ENCODE measurements at places on chromosomes 5 and 9. TPM values are rescaled to one million over a fixed set of nuclear protein-coding genes. Genes with fewer than 3 reads are reported as not detected.

The C5orf58 gene
- total RNA-seq, result 1.0 TPM

The CXCL14 gene
- 0.49 TPM for total RNA-seq

- DNase-seq, result no peak
Observed at GRCh38 chr5:23655674-23656073, 148.3 kb downstream of the PRDM9 start.

GRCh38 chr5:177432143-177432838 is 5.8 kb downstream of the GRK6 start:
- peak; percentile 64 for DNase-seq

- DNase-seq, result no peak
Observed at GRCh38 chr5:73821003-73821402, 195.0 kb downstream of the ARHGEF28 start.

DNA sequence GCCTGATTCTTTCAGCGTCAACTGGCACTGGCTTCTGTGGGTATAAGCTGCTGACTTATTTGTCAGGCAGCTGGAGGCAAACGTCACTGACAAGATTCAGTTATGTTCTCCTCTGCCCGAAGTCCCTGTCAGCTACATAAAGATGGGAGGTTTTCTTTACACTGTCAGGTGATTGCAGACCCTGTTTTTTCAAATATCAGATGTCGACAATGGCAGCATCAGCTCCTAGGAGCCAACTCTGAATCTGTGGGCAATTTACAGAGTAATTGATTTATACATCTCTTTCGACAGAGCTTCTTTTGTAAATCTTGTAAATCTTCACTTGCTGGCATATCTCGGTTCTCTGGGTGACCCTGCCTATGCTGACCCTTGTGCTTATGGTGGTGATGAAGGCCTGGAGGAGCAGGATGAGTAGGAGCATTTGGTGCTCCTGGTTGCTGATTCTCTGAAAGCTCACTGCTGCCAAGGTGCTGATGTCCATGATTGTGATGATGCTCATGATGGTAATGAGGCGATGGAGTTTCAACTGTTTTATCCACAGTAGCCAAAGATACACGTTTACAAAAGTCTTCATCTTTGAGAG is 10.9 kb downstream of the SELENOP start:
- no peak for DNase-seq

GRCh38 chr9:20376731-20377375 is 245.4 kb downstream of the MLLT3 start:
- no peak for DNase-seq

DNA sequence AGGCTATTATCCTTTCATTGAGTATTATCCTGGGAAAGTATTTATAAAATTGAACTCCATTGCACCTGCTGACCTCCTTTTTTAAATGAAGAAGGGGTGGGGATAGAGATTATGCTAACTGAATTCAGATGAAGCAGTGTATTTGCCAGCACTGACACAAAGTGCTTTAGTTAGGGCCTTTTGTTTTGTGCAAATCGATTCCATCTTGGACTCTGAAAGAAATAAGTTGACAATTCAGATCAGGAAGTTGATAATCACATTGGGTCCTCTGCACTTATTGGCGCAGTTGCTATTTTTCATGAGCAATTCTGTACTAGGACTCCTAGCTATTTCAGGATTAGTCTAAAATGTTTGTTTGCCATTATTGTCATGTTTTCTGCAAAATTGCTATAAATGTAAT is 101.6 kb upstream of the FSD1L start:
- DNase-seq, result no peak

GRCh38 chr5:1919750-1920149 is 37.0 kb upstream of the IRX4 start:
- DNase-seq, result no peak

Measured in left ventricle myocardium inferior (tissue), 1 donor.